NCI-H1436 treated with DMSO at 0.1 percent for 48 hours (cell line): ENCODE measurements at places on chromosomes 11 and 22.
A peak's percentile ranks its signal among the peaks of the same experiment; 100 is the strongest.

GRCh38 chr11:121321614-121322243, 29.2 kb downstream of the SC5D start:
- DNase-seq, result no peak

DNA sequence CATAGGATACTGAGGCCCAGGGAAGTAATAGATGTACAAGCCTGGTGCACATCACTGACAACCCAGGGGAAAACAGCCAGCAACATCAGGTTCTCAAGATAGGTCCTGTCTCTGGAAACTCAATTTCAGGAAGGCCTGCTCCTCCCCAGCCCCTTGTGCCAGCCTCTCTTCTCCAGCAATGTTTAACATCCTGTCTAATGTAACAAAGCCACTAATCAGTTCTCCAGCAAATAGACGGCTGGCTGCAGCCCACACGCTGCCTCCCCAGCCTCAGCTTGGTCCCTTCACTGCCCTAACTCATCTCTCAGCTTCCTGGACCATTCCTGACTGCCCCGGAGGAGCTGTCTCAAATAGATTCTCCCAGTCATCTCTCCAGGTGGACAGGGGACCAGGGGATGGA, 37.8 kb downstream of the RPL27A start:
- DNase-seq, result no peak

DNA sequence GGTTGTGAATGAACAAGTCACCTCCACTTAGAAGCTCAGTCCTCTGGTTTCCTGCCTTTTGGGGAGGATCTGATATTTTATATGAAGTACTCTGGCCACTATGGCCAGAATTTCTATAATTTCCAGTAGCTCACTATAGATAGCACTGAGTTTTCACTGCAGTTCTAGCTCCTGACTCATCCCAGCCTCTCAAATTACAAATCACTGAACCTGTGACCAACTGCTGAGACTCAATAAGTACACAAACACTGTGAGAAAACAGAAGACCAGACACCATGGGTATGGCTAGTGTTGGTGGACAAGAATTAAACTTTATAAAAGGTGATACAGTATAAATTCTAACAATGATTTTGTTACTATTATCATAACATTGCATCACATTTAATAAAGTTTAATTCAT, 47.1 kb upstream of the UCP3 start:
- DNase-seq, result no peak

DNA sequence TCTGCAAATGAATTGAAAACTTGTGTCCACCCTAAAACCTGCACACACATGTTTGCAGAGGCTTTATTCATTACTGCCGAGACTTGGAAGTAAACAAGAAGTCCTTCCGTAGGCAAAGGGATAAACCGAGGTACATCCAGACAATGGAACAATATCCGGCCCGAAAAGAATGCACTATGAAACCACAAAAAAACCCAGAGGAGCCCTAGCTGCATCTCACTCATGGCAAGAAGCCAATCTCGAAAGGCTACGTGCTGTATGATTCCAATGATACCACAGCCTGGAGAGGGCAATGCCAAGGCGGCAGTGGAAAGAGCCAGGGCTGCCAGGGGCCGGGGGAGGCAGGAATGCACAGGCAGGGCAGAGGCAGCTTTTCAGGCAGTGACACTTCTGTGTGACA, 3.2 kb upstream of the MRPL23 start:
- no peak for DNase-seq

DNA sequence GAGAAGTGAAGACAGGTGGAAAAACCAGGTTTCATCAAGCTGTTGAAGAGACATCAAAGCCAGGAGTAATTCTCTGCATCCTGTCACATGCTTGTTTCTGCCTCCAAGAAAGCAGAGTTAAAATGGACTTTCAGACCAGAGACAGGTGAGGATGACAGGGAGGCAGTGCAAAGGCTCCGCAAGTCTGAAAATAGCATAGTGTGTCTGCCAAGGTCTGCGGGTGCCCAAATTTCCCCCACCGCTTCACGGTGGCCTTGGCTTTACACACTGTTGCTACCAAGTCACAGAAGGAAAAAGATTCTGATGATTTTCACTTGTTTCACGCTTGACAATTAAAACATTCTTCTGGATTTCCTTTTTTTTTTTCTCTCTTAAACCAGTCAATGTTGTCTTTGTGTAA, 44.2 kb downstream of the SNX19 start:
- no peak for DNase-seq

DNA sequence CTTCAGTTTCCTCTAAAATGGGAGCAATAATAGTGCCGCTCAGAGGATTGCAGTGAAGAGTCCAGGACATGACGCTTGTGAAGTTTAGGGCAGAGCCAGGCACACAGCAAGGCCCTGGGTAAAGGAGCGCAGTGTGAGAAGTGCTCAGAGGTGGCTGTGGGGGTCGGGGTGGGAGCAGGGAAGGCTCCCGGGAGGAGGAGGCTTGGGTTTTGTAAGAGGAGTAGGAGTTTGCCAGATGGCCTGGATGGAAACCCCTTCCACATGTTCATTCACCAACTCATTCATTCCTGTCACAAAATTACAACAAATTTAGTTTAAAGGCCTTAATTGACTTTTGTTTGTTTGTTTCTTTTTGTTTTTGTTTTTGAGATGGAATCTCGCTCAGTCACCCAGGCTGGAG, 17.0 kb downstream of the CRYBB2 start:
- no peak for DNase-seq

DNA sequence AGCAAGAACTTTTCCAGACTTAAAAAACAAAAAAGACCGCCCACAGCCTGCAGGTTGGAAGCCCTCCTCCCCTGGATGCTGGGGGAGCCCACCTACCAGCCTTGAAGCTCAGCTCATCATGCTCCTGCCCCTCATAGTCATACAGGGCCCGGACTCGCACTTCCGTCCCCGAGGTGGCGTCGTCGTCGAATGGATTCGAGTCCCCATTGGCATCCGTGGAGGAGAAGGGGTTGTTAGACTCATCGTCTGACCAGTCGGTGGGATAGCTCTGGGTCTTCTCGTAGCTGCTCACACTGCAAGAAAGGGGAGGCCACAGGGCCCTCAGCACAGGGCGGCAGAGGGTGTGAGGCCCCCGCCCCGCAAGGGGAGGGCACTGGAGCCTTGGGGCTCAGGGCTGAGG, 19.0 kb upstream of the ARFGAP3 start:
- no peak for DNase-seq

DNA sequence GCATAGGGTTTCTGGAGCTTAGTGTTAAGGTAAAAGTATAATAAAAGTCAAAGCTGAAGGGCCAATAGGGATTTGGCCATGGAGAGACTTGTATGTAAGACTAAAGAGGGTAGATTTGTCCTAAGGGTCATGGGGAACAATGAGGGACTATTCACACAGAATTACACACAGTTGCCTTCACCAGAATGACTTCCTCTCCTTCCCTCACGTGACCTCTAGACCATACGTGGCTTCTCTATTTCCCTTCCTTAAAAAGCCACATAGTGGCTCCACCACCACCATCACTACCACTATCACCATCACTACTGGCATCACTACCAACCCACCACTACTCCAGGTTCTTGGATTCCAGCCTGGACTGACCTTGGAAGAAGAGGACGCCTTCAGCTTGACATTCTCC, 2.8 kb downstream of the HPX start:
- no peak for DNase-seq

DNA sequence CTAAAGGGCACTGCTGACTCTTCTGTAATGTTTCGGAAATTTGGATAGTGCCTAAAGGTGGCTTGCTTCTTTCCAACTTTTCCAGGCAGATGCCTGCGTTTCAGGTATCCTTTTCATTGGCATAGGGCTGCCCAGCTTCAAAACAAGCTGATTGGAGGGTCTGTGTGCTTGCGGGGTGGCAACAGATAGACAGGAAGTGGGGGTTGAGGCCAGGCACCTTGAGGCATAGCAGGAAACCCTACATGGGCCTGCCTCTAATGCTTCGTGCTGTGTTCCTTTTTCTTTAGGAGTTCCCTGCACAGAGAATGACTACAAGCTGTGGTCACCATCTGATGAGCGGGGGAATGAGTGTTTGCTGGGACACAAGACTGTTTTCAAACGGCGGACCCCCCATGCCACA, 92.2 kb upstream of the SORL1-AS1 start:
- no peak for DNase-seq

DNA sequence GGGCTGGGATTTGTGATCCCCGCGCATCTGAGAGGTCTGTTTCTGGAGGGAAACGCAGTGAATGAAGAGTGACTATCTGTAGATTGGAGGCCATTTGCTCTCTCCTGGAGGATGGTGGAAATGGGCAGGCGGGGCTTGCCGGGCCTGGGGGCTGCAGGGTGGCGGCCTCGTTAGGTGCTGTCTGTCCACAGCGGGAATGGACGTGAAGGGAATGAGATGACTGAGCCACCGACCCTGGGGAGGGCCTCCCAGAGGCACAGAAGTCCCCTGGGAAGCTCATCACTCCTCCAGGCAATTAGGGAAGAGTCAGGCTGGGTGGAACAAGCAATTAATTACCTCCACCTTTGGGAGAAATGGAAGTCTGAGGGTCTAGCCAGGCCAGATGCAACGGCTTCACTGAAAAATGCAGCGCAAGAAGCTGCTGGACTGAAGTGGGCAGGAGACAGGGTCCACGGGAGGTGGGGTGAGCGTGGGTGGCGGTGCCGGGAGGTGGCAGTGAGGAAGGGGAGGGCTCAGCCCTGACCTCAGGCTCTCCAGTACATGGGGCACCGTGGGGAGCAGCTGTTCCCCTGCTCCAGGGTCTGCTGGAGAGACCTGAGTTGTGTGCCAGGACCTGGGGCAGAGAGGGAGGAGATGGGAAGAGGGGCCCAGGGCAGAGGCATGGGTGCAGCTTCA, 524.5 kb downstream of the BRD1 start:
- DNase-seq, result no peak

DNA sequence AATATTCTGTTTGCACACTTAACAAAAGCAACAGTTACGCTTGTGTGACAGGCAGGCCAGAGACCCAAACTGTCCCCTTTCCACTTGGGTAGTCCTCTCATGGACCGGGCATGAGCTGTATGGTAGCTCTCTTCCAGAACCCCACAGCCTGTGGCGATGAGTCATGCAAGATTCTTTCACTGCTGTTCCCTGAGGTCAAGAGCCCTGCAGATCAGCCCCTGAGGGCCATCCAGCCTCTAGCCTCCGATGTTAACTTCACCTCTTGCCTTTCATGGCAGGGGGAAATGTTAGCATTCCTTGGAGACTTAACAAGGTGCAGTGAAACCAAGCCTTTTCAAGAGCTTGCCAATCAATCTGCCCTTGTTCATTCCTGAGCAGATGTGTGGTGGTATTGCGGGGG, 63.2 kb upstream of the DEUP1 start:
- DNase-seq, result no peak

- DNase-seq, result no peak
Measured at GRCh38 chr22:49629586-49630447, 197.9 kb downstream of the BRD1 start.

DNA sequence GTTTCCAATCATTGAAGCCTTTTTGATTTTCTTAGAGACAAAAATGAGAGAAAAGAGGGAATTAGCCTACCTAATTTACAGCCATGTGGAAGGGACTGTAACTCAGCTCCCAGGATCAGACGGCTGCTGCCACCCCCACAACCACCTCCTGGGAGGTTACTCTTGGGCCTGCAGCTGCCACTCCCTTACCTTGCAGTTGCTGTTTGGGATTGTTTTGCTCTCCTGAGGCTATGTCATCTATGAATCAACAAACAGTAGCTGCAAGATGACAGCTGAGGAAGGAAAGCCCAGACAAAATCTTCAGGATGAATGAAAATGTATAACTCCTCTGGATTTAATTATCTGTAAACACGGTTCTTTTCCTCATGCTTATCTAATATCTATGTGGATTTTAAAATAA, 28.0 kb upstream of the ZC3H12C start:
- DNase-seq, result no peak

- DNase-seq, result no peak
Measured at GRCh38 chr22:46046299-46046685, 69.3 kb upstream of the WNT7B start.

DNA sequence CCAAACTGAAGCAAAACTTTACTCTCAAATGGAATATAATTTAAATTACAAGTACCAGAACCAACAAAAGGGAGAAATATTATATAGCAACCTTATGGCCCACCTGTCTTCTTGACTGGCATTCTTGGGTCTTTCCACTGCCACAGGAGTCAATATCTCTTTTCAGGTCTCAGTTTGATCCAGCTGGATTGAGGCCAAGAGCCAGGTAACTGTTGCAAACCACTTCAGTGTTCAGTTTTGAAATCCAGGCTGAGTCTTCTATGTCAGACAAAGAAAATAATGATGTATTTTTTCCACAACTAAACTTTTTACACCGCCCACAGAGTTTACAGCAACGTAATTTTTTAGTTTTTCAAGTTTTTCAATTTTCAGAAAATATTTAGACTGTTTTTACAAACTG, 648 bp downstream of the DLG2 start:
- no peak for DNase-seq

DNA sequence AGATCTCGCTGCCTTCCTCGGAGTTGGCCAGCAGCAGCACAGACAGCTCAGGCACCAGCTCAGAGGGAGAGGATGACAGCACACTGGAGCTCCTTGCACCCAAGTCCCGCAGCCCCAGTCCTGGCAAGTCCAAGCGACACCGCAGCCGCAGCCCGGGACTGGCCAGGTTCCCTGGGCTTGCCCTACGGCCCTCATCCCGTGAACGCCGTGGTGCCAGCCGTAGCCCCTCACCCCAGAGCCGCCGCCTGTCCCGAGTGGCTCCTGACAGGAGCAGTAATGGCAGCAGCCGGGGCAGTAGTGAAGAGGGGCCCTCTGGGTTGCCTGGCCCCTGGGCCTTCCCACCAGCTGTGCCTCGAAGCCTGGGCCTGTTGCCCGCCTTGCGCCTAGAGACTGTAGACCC, 6.4 kb downstream of the PLA2G3 start:
- no peak for DNase-seq

- no peak for DNase-seq
Measured at GRCh38 chr22:17201285-17201945, 17.8 kb downstream of the ADA2 start.

DNA sequence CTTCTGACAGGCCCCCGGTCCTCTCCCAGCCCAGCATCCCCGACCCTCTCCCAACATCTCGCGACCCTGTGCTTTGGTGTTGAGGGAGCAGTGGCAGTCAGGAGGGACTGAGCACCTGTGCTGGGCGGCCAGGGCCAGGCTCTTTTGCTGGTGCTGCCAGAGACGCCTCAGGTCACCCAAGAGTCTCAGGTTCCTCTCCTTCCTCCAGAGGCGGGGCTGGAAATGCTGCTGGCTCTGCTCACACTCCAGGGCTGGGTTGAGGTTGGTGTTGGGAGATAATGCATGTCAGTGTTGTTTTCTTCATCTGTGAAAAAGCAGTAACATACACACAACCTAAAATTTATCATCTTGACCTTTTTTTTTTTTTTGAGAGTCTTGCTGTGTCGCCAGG, 1.2 kb upstream of the IGLL1 start:
- DNase-seq, result no peak

- DNase-seq, result no peak
Measured at GRCh38 chr11:393219-394033, 583 bp upstream of the PKP3 start.

DNA sequence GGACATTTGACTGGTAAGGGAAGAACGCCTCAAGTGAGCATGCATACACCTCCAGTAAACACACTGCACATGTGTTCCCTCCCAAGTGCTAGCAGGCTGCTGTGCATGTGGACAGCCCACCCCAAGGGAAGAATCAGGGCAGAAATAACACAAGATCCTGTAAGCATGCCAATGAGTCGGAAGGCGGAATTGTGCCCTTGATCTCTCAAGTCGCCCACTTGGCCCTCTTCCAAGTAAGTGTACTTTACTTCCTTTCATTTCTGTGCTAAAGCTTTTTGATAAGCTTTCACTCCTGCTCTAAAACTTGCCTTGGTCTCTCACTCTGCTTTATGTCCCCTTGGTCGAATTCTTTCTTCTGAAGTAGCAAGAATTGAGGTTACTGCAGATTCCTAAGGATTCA, 139.6 kb downstream of the TRPC6 start:
- DNase-seq, result no peak

GRCh38 chr11:117876341-117877119, at the start of gene FXYD6:
FXYD6 (minus strand) TSS chr11:117876658; CDS start chr11:117842776, 33,882 bp downstream.
- DNase-seq, result peak; percentile 32
